ENCODE measurements at places on chromosomes 11 and 22.

GRCh38 chr11:64760759-64761420 is 1.1 kb upstream of the PYGM start:
- peak; percentile 26 for DNase-seq

DNA sequence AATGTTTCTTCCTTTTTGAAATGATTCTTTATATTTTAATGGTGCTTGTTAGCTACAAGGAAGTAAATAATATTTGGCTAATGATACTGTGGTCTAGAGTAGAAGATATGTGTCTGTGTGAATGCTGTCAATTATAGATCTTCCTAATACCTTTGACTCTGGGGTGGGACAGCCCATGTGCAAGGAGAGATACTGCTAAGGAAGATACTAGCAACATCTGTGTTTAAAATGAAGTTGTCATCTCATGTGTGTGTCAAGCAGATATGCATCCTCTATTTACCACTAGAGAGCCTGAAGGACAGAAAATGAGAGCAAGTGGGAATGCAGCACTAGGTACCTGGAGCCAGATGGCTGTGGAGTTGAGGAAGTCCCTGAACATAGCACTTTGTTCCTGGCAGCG is 34.1 kb downstream of the PPME1 start:
- no peak for DNase-seq

DNA sequence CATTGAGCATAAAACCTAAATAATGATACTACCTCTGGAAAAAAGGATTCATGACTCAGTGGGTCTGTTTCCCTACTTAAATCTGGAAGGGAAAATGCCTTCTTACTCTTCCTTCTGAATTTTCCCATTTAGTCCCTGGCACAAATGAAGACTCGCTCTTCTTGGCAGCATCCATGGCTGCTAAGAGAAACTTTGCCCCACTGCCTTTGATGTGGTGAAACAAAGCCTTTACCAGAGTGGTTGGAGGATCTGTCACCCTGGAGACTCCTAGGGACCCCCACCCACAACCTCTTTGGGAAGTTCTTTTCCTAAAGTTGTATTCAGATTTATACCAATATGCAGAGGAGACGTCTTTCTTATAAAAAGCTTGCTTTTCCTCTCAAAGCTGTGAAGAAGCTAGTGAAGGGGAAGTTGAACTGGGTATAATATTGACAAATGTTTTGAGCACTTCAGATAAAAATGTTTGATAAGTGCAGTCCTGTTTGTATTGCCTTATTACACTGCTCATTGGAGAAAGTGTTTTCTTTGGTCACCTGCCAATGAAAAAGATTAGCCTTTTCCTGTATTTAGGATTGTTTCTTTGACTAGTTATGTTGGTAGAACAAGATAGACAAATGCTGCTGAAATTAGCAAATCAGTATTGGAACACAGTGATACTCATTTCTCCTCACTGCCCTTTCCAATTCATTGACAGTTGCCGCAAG is 77.3 kb downstream of the ARFGAP2 start:
- DNase-seq, result no peak

DNA sequence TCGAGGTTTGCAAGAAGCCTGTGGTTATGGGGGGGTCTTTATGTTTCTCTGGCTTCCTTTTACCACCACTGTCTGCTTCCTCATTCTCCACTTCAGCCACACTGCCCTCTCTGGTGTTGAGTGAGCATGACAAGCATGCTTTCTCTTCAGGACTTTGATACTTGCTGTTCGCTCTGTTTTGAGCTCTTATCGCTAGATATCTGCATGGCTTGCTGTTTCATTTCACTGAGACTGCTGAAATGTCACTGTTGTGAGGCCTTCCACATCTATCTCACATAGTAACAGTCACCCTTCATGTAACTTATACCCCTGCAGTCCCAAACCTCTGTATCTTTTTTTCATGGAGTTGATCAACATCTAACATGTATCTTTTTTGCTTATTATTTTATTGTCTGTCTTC is 59.8 kb downstream of the TMEM135 start:
- peak; percentile 61 for DNase-seq

- no peak for DNase-seq
These were observed 22.6 kb upstream of the HIPK3 start for GRCh38 chr11:33234397-33235190.

DNA sequence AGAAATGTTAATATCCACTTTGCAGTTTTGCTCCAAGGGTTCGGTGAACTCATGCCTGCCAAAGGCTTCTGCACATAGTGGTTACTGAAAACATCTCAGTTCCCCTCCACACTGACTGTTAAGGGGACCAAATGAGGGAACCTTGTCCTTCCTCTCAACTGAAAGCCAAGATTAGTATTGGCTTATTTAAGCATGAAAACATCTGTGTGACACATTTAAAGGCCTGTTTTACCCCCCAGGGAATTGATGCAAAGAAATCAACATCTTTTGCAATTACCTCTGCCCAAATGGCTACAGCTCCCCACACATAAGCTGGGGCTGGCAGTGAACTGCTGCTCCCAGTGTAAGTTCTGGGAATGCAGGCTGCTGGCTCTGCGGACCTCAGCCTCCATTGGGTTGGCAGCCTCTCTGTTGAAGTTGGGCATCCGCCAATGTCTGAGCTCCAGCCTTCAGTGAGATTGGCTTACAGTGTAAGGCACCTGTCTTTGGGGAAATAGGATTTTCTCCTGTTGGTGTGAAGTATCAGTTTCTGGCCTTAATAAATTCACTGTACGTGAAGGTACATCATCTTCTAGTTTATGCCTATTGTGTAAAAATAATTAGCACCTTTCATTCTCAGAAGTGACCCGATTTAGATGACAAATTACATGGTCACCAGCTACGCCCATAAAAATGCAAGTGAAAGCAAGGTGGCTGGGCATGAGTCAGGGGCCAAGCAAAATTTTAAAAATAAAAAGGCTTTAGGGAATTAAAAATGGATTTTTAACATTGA is 213.4 kb upstream of the SYN3 start:
- DNase-seq, result peak; percentile 34

- no peak for DNase-seq
These were observed 312.2 kb downstream of the BRD1 start for GRCh38 chr22:49515475-49515874.

GRCh38 chr11:66651016-66651415 is 12.5 kb downstream of the RBM4 start:
- DNase-seq, result no peak

- no peak for DNase-seq
These were observed 72.2 kb downstream of the PAK1 start for GRCh38 chr11:77401486-77402217.

- DNase-seq, result no peak
These were observed 341.8 kb upstream of the CCDC179 start for GRCh38 chr11:23201936-23202522.

- DNase-seq, result no peak
These were observed 123.6 kb downstream of the MN1 start for GRCh38 chr22:27677905-27678458.

DNA sequence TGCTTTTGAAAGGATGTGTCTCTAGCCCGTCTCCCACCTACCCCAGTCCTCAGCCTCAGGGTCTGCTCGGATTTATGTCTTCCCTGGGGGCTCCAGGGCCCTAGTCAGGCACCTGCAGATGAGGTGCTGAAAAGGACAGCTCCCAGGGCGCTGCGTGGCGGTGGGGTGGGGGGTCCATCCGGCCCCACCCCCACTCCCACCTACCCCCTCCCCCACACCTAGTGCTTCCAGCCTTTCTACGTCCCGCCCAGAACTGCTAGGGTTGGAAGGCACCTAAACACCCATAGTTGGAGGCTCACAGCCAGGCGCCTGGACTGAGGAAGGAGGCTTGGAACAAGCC is 1.4 kb upstream of the ROBO3 start:
- DNase-seq, result peak; percentile 14

DNA sequence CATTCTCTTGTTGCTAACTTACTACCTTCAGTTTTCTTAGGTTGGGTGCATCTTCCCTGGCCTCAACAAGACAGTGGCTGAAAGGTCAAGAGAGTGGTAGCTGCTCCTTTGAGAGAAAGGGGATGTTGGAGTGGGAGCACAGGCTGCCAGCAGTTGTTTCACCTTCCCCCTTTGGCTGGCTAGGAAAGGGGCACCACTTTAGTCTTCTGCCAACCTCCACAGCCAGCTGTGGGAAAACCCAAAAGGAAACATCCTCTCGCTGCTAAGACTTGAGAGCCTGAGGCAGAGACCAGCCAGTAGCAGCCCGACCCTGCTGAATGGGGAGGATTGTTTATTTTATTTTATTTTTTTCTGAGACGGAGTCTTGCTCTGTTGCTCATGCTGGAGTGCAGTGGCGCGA is 34.4 kb downstream of the MARK2 start:
- DNase-seq, result no peak

DNA sequence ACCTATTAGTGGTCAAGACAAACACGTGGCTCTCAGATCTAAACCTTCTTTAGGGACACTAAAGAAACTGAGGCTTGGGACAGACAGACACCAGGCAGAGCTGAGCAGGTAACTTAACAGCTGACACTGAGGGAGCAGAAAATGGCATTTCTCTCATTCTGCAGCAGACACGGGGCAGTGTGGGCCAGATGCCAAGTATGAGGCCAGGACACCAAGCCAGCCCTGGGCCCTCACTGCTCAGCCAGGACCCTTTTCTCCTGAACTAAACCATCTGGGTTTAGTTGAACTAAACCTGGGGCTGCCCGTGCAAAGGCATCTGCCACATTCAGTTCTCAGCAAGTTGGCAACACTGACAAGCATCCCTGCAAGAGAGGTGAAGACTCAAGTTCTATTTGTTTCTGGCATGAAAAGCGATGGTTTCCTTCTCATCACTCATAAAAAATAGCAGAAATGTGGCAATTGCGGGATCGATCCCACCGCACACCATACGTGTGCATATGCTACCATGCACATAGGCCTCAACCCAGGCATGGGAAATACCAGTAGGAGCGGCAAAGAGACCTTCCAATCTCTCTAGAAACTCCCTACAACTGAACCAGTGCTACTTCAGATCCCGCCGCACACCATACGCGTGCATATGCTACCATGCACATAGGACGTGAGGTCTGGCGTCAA is 100.1 kb upstream of the BID start:
- no peak for DNase-seq

- DNase-seq, result no peak
These were observed 25.4 kb upstream of the SORL1 start for GRCh38 chr11:121426476-121427399.

GRCh38 chr11:96038046-96038445 is 114.1 kb upstream of the MTMR2 start:
- no peak for DNase-seq

DNA sequence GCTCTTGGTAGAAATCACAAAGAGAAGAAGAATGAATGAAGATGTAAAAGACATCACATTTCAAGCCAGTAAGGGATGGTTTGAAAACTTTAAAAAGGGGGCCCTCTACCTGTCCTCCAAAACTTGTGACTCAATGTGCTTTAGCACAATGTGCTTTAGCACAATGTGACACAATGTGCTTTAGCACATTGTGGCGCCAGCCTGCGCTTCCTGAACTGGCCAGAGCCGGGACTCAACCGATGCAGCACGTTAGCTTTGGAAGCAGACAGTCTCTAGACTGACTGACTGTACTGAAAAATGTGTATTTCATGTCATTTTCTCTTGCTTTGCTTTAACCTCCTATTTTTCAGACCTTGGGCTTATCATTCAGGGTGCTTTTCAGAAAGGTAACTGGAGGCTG is 63.5 kb downstream of the FAM83F start:
- no peak for DNase-seq

GRCh38 chr11:10763766-10764165 is 12.7 kb downstream of the CTR9 start:
- DNase-seq, result no peak

- DNase-seq, result no peak
These were observed 7.3 kb upstream of the TP53I11 start for GRCh38 chr11:44957776-44958564.

DNA sequence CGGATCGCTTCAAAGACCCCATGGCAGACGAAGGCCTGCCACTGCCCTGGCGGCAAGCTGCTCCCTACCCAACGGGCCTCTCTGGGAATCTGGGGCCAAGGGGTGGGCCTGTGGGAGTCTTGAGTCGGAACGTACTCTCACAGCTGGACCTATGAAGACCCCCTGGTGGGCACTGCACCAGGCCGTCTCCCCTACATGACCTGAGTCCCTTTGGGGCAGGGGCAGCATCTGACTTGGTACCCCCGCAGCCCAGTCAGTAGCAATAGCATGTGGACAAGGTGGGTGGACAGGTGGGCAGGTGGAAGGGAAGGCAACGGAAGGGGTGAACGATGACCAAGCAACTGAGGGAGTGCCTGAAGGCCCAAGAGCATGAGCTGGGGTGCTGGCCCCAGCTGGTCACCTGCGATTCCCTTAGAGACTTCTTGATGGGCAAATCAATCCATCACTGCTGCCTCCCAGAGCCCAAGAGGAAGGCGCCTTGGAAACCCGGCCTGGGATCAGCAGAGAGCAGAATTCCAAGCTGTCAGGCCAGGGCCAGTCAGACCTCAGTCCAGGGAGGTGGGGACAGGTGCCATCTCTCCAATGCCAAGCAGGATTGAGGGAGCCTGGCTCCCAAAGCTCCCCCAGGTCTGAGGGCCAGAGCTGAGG is 35.3 kb downstream of the ARAP1 start:
- DNase-seq, result no peak
